Daoy (cell line): ENCODE measurements at places on chromosomes 12 and 14. TPM values are rescaled to one million over a fixed set of nuclear protein-coding genes. Genes with fewer than 3 reads are reported as not detected.

DNA sequence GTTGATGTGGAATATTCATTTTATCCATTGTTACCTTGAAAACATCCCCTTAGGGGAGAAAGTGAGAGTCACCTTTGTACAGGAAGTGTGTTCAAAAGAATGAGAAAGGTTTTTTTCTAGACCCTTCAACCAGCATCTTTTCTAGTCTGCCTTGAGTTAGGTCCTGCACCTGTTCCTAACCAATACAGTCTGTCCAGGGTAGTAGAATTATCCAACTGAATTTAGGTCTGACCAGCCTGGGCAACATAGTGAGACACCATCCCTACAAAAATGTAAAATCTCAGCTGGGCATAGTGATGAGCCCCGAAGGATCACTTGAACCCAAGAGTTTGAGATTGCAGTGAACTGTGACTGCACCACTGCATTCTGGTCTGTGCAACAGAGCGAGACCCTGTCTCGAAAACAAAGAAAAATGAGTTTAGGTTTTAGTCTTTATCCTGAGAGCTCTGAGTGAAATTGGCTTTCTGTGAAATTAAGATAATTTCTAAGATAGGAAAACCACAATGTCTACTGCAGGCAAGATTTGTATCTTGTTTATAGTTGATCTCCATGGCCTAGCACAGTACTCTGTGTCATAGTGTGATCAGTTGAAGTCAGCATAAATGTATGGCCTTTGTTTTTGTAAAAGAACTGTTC is 25.2 kb downstream of the ARHGAP5 start:
- DNase-seq = no peak

The GALNT8 gene
- total RNA-seq = 3.0 and 6.8 TPM in 2 replicates

The B3GNT4 gene
- not detected in 2 replicates for total RNA-seq

DNA sequence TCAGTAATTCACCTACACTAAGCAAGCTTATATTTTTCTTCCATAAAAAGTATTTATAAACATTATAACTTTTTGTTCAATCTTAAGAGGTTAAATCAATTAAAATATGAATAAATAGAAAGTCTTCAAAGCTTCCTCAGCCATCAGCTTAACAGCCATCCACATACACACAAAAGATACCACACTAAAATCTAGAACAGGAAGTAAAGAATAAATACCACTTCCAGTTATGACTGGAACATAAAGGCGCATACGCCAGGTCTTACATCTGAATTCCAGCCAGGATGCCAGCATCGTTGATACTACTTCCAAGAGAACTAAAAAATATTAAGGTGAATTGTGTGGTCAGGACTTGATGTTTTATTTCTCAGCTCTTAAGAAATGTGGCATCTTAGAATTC is 17.0 kb downstream of the SIX1 start:
- DNase-seq = no peak

- DNase-seq = no peak
Measured at GRCh38 chr12:51219322-51219721, 1.5 kb upstream of the POU6F1 start.

The MSRB3 gene
- 22.0 and 25.3 TPM in 2 replicates for total RNA-seq
